Natural killer cell treated with Interleukin-12 subunit alpha and Interleukin-12 subunit beta and Interleukin-15 and Interleukin-18, amount 100 ng/mL, for 72 hours (primary cell): ENCODE measurements at places on chromosomes 2 and 18. TPM values are rescaled to one million over a fixed set of nuclear protein-coding genes. Genes with fewer than 3 reads are reported as not detected.

Gene CFAP65
- not detected for total RNA-seq

Gene POTEC
- not detected for total RNA-seq

Gene ALPI
- total RNA-seq, result not detected

- DNase-seq, result peak; percentile 69
- H3K27ac ChIP-seq, result no peak overlapping the region
- no peaks in the 10 kb centered on the region for H3K36me3 ChIP-seq
- peaks cover 2% of the 10 kb centered on the region for H3K4me1 ChIP-seq
- no peak overlapping the region for H3K4me3 ChIP-seq
These were observed 84.4 kb downstream of the TGOLN2 start for GRCh38 chr2:85243101-85244072.

- H3K36me3 ChIP-seq, result no peaks in the 10 kb centered on the region
- no peak overlapping the region for H3K27ac ChIP-seq
- no peak for DNase-seq
- no peak overlapping the region for H3K4me3 ChIP-seq
- peaks cover 12% of the 10 kb centered on the region for H3K27me3 ChIP-seq
These were observed 11.9 kb upstream of the IGFBP2 start for GRCh38 chr2:216621292-216621691.

DNA sequence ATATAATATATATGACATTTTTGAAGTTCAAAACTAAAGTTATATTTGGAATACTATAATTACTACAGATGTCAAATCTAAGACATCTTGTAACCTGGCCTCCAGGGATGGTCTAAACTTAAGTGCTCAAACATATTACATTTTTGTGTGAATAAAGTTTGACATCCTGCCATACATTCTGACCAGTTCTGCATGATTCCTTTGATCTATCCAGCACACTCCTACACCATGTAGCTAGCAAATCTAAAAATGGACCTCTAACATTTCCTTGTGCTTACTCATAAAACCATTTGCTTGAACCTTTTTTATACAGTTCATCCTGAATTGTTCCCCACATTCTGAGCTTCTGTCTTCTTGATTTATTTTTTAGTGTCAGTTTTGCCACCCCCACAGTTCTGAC, 294.3 kb upstream of the ZNF804A start:
- no peaks in the 10 kb centered on the region for H3K36me3 ChIP-seq
- no peak overlapping the region for H3K27ac ChIP-seq
- no peak for DNase-seq
- H3K27me3 ChIP-seq, result no peaks in the 10 kb centered on the region
- no peaks in the 10 kb centered on the region for H3K4me1 ChIP-seq
